ENCODE measurements at places on chromosomes 3 and 15.

DNA sequence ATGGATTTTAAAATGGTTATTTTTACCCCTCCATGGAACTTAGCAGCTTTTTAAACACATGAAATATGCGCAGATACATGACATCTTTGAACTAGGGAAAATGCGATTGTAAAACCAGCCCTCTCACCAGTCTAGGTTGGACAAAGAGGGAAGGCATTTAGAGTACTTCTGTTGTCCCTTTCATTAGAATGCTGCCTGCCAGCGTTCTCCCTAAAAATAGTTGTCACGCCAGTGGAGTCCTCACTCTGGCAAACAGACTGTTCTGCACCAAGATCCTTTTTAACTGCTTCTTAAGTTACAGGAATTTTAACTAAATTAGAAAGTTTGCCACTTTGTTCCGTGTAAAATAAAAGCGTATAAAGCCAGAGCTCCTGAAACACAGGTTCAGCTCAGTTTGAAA, 295.3 kb downstream of the VPS13C start:
- DNase-seq = no peak

DNA sequence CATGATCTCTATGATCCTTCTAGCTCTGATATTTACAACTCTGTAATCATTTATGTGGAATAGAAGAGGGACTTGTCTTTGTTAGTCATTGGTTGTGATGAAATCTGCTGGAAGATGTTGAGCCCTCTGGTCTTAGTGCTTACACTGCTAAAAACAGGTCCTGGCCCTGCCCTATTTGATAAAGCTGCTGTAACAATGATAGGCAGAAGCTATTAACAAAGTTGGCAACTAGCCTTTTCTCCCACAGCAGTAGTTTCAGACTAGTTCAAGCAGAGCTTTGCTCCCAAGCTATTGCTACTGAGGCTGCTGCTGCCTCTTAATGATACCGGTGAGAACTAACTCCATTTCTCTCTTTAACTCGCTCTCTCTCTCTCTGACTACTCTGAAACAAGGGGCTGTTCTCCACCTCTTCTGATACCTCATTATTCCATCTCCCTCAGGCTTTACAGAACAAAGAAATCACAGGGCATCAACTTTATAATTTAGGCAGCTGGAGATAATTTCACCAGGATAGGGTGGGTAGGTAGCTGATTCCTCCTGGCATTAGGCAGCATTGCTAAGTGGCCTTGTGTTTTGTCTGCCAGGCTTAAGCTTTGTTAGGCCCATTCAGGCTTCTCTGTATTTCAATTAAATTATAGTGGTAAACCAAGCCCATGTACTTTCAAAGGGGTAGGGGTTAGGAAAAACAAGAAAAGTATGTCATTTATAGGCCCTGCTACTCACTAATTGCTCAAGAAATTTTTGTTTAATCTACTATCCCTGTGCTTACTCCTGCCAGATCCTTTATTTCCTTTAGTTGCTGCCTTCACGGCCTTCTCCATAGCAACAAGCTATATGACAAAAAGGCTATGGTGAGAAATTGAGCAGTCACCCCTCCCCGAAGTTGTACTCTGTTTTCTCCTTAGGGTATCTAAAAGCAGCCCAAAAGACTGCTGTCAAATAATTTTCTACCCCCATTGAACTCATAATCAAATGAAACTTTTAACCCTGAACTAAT, 139.6 kb downstream of the RBPMS2 start:
- no peak for DNase-seq

DNA sequence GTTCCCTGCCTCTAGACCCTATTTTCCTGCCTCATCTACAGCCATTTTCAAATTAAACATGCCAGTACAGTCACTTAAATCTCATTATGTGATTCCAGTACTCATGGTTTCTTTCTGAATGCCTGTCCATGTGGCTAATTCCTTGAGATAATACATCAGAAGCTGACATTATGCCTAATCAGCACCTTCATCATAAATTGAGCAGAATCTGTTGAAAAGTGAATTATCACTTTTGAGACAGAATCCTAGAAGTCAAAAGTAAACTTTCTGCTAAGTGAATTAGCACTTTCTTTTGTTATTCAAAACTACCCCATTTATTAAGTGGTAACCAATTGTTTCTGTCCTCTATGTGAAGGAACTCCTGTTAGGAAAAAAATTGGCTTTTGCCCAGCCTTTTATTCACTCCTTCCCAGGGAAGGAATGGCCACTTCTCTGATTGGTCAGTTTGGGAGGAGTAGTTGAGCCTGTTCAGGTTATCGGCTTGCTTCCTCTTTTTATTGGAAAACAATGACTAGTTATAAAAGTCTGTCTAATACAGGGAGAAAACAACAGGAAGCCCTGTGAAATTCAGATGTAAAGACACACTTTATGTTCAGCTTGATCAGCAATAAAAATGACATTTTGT, 40.5 kb downstream of the OSTN start:
- DNase-seq = no peak

DNA sequence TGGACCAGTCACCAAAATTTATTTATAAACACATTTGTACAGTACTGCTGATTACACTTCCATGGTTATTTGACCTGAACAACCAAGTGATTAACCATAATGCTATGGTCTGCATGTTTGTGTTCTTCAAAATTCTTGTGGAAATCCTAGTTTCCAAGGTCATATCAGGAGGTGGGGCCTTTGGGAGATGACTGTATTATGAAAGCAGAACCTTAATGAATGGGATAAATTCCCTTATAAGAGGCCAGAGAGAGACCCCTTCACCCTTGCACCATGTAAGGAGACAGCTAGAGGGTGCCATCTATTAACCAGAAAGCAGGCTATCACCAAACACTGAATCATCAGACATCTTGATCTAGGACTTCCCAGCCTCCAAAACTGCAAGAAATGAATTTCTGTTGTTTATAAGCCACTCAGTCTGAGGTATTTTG, 1.9 kb downstream of the SCAPER start:
- no peak for DNase-seq

GRCh38 chr15:49731187-49732099, 110.6 kb downstream of the DTWD1 start:
- DNase-seq = no peak

DNA sequence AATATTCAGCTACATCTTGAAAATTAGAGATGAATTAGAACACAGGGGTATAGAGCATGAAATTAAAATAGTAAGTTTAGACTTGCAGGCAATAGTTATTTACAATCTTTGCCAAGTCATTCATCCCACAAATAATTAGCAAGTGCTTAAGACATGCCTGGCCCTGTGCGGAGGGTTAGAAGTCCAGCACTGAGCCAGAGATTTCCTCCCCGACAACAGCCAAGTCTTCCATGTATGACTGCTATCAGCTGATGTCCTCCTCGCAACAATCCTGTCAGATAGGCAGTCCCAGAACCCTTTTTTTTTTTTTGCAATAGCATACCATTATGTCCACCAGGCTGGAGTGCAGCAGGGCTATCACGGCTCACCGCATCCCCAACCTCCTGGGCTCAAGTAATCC, 14.6 kb downstream of the SIN3A start:
- DNase-seq = no peak

DNA sequence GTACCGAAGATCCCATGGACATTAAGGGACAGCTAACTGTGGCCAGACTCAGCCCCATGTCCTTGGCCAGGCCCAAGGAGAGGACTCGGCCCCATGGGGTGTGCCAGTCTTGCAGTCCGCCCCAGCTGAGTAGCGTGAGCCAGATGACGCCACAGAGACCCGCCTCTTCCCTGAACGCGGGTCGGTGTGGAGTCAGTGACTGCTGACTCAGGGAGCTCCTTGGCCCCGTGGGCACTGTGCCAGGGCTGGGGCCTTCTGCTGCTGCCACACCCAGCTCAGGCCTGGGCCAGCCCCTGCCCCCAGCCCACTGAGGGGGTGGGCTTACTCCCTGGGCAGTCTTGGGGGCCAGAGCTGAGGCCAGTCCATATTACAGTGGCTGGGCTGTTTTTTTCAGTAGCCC, 52.8 kb downstream of the PLXNA1 start:
- no peak for DNase-seq

DNA sequence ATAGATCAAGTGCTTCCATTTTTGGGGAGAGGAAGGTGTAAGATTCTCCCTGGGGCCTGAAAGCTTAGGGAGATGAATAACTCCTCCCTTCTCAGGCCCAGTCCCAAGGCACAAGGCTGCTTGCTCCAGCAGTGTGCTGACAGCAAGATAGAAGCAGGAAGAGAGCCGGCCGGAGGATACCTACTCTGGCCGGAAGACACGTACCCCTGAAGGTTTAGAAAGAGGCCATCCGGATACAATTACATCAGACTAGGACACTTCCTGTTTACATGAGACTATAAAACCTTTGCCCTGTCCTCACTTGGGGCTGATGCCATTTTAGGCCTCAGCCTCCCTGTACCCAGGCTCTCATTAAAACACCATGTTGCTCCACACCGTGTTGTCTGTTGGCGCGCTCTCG, 329.9 kb downstream of the SV2B start:
- DNase-seq = no peak

DNA sequence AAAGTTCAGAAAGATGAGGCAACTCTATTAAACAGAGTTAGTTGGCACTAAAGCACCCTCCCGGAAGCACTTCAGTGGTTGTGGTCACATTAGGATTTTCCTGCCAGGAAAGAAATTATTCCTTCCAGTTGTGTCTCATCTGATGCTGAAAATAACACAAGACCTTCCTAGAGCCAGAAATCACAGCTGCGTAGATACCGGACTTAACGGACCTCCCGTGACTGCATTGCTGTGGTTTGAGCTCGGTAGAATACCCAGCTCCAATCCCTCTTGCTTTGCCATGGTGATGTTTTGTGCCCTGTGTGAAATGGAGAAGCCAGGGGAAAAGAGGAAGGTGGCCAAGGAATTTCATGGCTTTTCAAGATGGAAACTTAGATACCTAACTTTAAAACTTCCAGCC, 215.0 kb upstream of the IGF1R start:
- no peak for DNase-seq

DNA sequence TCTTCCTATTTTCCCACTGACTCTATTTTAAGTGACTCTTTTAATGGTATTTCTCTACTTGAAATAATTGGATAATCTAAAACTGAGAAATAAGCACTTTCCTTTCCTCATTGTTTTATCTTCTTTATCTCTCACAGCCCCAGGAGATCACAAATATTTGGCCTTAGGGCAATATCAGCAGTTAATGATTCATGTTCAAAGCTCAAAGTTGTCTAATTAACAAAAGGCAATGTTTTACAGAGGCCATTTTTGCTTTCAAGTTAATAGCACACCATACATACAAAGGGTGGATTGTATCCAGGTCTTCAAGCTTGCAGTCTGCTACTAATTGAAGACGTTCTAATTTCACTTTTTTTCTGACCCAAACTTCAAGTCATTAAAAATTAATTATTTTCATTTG, 120.1 kb downstream of the LRRN1 start:
- DNase-seq = no peak

- no peak for DNase-seq
Observed at GRCh38 chr3:178684881-178685590, 148.8 kb downstream of the KCNMB2 start.

- no peak for DNase-seq
Observed at GRCh38 chr15:43194795-43195194, 9.6 kb downstream of the CCNDBP1 start.

DNA sequence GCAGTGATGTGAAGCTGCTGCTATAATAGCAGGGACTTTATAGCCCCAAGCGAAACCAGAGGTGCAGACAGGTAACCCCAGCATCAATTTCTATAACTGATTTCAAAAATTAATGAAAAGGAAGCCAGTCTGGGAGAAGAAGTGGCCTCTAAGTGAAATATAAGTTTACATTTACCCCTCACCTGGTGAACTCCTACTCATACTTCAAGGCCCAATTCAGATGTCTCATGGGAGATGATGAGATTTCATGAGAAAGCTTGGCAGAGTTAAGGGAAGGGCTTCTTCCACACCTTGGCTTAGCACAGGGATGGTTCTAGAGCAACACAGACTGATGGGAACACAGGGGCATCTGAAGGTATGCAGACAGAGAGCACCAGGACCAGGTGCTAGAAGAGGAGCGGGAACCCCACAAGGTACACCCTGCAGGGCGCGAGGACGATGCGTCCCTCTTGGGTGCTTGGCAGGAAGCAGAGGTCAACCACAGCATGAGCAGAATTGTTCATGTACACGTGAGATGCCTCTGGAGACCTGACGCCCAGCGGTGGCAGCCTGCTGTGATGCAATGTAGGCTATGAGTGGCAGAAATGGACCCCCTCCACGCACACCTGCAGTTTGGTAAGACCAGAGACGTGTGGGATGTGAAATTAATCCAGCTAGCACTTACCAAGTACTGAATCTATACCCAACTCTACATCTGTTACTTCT, 102.9 kb downstream of the SRGAP3 start:
- no peak for DNase-seq

DNA sequence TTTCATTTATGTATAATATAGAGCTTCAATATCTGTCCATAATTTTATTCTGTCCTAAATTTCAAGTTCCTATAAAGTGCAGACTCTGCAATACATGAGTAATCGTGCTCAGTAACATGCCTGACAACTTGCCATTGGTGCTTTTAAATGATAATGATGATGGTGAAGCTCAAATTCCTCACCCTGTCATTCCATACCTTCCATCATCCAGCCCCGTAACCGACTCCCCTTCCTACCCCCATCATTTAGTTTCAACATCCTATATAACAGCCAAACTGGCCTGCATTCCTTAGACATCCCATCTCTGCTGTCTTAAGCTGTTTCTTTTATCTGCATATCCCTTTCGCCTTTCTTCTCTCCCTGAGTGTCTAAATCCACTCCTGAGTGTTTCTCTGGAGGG, 67.2 kb upstream of the DLG1 start:
- no peak for DNase-seq

GRCh38 chr3:62602987-62603386, 229.6 kb upstream of the FEZF2 start:
- no peak for DNase-seq

- DNase-seq = no peak
Observed at GRCh38 chr15:29018995-29019976, 133.5 kb downstream of the APBA2 start.

DNA sequence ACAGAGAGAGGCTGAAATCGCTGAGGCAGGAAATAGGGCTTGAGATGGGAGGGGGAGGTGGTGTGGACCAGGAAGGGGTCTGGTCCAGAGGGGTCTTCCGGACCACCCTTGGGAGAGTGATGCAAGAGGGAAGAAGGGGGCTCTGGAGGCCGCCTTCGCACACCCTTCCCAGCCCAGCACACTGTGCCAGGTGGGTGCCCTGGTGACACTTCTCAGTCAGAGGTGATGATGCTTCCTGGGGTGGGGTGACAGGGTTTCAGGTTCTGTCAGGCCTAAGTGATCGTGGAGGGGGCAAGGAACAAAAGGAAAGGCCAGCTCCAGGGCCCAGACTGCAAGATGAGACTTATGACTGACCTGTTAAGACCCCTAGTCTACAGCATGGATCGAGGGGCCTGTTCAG, 12.7 kb downstream of the SEMA3G start:
- DNase-seq = no peak

DNA sequence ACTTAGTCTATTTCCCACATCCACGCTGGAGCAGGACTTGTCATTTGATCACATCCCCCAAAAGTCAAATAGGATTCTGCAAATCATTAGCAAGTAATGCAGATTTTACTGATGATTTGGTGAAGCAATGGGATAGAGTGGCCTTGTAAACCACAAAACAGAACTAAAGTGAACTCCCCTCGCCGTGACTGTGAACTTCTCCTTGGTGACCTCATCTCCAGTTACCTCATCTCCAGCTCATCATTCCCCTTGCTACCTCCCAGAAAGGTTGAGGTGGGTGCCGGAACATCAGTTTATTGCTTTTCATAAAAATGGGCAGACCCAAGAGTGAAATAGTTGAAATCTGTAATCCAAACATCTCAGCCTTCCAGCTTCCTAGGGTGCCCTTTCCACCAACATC, 36.7 kb upstream of the ADPGK start:
- DNase-seq = no peak

All from activated CD4-positive, CD25-positive, alpha-beta regulatory T cell treated with anti-CD3 and anti-CD28 coated beads, Interleukin-2, amount 50 U/mL, for 16 hours (primary cell).